ENCODE measurements at places on chromosomes 5 and 9. TPM values are rescaled to one million over a fixed set of nuclear protein-coding genes. Genes with fewer than 3 reads are reported as not detected.
A peak's percentile ranks its signal among the peaks of the same experiment; 100 is the strongest.

The NTNG2 gene
- total RNA-seq: 2.5 TPM

The EHMT1 gene
- total RNA-seq: 26.8 TPM

The SCGB3A2 gene
- total RNA-seq: not detected

The LHX2 gene
- total RNA-seq: not detected

The CCDC192 gene
- total RNA-seq: not detected

The OTULIN gene
- total RNA-seq: 36.8 TPM

The RETREG1 gene
- total RNA-seq: 0.22 TPM

The TAF11L5 gene
- total RNA-seq: not detected

The HEMGN gene
- total RNA-seq: not detected

The SOWAHA gene
- total RNA-seq: not detected

The RNF183 gene
- total RNA-seq: not detected

The CD74 gene
- total RNA-seq: not detected

DNA sequence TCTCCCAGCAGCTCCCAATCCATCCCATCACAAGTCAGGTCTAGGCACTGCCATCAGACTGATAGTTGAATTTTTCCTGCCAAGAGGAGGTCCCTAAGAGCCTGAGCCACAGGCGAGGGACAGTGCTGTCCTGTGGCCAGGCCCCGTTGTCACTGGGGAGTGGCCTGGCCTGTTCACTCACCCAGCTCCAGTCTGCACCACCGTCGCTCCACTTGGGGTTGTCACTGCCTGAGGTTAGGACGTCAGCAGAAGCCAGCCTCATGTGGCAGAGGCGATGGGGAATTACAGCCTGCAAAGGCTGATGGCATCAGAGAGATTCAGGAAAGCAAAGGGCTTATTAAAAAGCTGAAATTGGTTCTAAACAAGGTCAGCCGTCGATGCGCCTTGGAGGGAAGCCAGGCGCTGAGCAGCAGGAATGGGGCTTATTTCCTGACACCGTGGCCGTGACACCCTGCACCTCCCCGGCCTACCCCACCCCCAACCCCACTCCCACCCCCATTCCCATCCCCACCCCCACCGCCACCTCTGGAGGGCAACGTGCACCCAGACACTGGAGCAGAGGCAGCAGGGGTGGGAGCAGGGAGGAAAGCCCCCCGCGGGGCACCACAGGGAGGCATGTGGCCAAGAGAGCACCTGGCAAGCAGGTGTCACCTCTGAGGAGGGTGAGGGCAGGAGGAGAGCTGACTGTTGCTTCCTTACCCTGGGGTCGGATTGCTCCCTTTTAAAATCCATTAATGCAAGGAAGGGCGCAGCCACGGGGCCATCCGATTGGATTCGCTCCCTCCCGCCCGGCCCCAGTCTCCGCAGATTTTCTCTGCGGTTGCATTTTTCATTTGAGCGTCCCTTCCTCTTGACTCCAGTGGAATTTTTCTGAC, 3.1 kb upstream of the DBH start:
- peaks cover 39% of the 10 kb centered on the region for H3K27me3 ChIP-seq
- H3K36me3 ChIP-seq: no peaks in the 10 kb centered on the region
- no peaks in the 10 kb centered on the region for H3K4me1 ChIP-seq
- no peak overlapping the region for H3K4me3 ChIP-seq
- no peak for DNase-seq

DNA sequence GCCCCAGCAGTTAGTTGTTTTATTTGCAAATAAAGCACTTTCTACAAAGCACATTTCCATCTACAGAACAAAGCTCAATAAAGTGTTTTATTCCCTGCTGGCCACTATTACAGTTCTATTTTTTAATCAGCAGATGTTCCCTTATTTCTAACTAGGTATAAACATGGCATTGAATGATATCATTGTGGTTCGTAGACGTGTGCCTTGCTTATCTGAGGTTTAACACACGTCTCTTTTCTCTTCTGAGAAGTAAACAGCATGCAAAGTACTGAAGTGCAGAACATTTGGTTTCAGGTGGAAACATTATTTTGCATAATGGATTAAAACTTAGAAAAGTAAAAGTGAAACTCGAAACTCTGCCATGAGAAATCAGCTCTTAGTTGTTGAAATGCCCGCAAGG, 1989.3 kb upstream of the WWC1 start:
- DNase-seq: no peak
- H3K36me3 ChIP-seq: no peaks in the 10 kb centered on the region
- H3K27ac ChIP-seq: no peak overlapping the region
- H3K4me1 ChIP-seq: no peaks in the 10 kb centered on the region
- no peak overlapping the region for H3K4me3 ChIP-seq

- H3K4me1 ChIP-seq: peaks cover 7% of the 10 kb centered on the region
- DNase-seq: no peak
- no peak overlapping the region for H3K27ac ChIP-seq
- H3K4me3 ChIP-seq: no peak overlapping the region
- H3K27me3 ChIP-seq: no peaks in the 10 kb centered on the region
- no peaks in the 10 kb centered on the region for H3K36me3 ChIP-seq
These were observed 34.7 kb downstream of the CAPSL start for GRCh38 chr5:35903631-35904203.

DNA sequence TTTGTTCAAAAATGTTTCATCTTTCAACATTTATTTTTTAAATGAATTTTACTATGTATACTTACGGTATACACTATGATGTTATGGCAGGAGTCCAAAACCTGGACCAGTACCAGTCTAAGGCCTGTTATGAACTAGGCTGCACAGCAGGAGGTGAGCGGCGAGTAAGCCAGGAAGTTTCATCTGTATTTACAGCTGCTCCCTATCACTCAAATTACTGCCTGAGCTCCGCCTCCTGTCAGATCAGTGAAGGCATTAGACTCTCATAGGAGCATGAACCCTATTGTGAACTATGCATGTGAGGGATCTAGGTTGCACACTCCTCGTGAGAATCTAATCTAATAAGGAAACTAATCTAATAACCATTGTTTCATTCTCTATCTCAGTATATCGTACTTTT, 715.5 kb upstream of the PTPRD start:
- DNase-seq: no peak
- no peaks in the 10 kb centered on the region for H3K36me3 ChIP-seq
- no peak overlapping the region for H3K4me3 ChIP-seq
- H3K27ac ChIP-seq: no peak overlapping the region
- H3K27me3 ChIP-seq: no peaks in the 10 kb centered on the region

GRCh38 chr5:14238272-14238671, 95.1 kb downstream of the TRIO start:
- peaks cover 91% of the 10 kb centered on the region for H3K4me1 ChIP-seq
- H3K36me3 ChIP-seq: no peaks in the 10 kb centered on the region
- no peaks in the 10 kb centered on the region for H3K27me3 ChIP-seq
- H3K27ac ChIP-seq: peak overlapping the region; percentile 11
- DNase-seq: no peak

DNA sequence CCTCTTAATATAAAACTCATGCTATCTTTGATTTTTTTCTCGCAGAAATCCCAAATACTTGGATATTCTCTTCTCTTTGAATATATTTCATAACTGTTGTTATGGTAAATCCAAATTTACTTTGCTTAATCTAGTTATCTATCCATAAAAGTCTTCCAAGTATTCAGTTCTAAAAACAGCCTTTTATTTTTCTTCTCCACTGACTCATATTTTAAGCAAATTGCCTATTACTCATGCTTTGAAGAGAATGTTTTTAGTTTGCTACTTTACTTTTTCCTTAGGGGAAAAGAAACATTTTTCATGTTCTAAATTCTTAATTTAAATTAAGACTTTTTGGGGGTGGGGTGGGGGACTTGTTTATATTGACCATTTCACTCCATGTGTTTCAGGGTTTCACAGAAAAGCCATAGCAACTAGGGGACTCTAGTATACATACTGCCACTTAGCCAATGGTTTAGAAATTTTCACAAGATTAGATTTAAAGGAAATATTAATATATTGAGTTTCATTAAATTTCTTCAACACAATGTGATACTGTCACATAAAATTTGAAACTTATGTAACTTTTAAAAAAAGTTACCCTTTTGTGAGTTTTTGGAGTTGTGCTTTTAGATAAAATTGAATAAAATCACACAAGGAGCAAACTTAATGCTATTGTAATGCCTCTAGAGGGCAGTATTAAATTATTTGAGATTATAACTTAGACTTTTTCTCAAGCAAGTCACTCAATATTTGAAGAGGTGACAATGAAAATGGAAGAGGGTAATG, 545.8 kb upstream of the ARRDC3 start:
- H3K27ac ChIP-seq: no peak overlapping the region
- peak; percentile 58 for DNase-seq
- H3K4me3 ChIP-seq: 0 out of 2 replicates have a peak overlapping the region, but pooled peaks have one; percentile 22
- H3K36me3 ChIP-seq: no peaks in the 10 kb centered on the region

GRCh38 chr5:150626853-150627276, 13.6 kb upstream of the SYNPO start:
- H3K27ac ChIP-seq: no peak overlapping the region
- DNase-seq: peak; percentile 54
- peaks cover 32% of the 10 kb centered on the region for H3K4me1 ChIP-seq
- no peaks in the 10 kb centered on the region for H3K27me3 ChIP-seq
- H3K36me3 ChIP-seq: no peaks in the 10 kb centered on the region

GRCh38 chr9:114037961-114038723, 40.0 kb downstream of the AMBP start:
- no peak overlapping the region for H3K4me3 ChIP-seq
- no peaks in the 10 kb centered on the region for H3K4me1 ChIP-seq
- H3K27ac ChIP-seq: no peak overlapping the region
- H3K27me3 ChIP-seq: no peaks in the 10 kb centered on the region

DNA sequence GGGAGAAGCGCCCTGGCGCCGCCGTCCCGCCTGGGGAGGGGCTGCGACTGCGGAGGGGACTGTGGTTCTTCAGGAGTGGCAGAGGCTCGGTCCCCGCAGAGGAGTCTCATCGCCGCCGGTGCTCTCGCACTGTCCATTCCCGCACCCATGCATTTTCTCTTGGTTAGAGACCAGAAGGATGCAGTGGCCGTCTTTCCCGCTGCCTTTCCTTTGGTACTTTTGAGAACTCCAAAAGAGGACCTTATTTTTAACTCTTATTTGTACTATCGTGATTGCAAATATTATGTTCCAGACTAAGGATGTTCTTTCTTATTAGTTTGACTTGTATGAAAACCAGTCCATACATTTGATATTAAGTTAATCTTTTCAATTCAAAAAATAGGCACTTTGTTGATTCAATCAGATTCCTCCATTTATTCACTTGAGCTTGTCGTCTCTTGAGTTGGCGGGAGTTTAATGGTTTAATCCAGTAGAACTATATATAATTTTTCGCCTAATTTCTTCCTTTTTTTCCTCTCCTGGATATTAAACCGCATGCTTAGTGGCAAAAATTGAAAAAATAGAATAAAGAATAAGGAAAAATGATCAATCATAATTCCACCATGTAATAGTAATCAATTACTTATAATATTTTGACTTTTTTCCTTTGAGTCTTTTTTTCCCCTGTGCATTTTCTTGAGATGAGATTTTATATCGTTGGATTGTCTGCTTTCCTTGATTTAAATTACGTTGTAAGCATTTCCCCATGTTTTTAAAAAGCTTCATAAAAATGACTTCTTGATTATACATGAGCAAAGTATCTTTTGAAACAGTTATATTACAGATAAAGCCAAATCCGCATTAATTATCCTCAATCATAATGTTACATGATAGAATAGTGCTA, 861 bp downstream of the ZFYVE16 start:
- H3K36me3 ChIP-seq: no peaks in the 10 kb centered on the region
- no peaks in the 10 kb centered on the region for H3K27me3 ChIP-seq
- peak overlapping the region; percentile 94 for H3K27ac ChIP-seq
- H3K4me1 ChIP-seq: peaks cover 30% of the 10 kb centered on the region
- peak overlapping the region; percentile 84 for H3K4me3 ChIP-seq

DNA sequence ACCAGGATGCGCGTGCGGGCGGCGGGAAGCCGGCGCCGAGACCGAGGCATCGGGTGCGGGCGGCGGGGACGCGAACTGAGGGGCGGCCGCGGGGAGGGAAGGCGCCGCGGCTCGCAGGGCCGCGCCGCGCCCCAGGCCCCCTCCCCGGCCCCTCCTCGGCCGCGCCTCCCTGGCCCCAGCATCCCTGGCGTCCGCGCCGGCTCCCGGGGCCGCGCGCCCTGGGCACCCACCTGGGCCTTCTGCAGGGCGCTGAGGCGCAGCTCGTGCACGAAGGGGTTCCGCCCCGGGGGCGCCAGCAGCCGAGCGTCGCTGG, 324 bp downstream of the LPCAT1 start:
- no peaks in the 10 kb centered on the region for H3K27me3 ChIP-seq
- H3K4me3 ChIP-seq: peak overlapping the region; percentile 83
- H3K4me1 ChIP-seq: peaks cover 10% of the 10 kb centered on the region
- peaks cover 3% of the 10 kb centered on the region for H3K36me3 ChIP-seq
- peak; percentile 54 for DNase-seq
- H3K27ac ChIP-seq: peak overlapping the region; percentile 64

DNA sequence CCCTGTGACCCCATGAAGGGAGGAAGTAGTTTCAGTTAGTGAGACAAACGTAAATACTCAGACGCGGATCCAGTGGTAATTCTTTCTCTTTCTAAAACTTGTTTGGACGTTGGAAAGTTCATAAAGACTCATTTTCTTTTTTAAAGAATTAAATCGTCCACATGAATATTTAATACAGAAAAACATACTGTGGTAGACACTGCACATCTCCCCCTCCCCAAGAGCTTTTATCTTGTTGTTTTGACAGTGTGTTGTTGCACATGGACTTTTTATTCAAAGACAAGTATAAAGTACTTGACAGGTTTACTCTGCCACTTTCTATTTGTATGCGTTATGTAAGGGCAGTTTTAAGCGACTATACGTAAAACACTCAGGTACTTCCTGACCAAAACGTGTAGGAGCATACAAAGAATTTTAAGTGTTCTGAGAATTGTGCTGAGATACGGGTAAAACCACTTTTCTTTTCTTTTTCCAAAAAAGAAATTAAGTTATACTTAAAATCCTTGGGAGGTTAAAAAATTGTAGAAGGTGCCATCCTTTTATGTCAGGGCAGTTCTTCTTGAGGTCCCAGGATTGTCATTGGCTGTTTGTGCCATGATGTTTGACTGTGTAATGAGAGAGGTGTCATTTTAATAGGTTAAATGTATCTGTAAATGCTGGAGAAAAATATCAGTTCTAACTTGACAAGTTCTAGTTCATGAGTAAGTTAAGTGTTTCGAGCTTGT, 1.3 kb downstream of the NIPBL start:
- peak overlapping the region; percentile 95 for H3K27ac ChIP-seq
- no peaks in the 10 kb centered on the region for H3K36me3 ChIP-seq
- peaks cover 51% of the 10 kb centered on the region for H3K4me1 ChIP-seq
- peak; percentile 55 for DNase-seq
- no peaks in the 10 kb centered on the region for H3K27me3 ChIP-seq

All from GM23248 (cell line).